Stimulated activated CD8-positive, alpha-beta memory T cell treated with anti-CD3 and anti-CD28 coated beads, Interleukin-2, amount 100 ng/mL, for 1 hour (primary cell): ENCODE measurements at places on chromosomes 1 and 21.

DNA sequence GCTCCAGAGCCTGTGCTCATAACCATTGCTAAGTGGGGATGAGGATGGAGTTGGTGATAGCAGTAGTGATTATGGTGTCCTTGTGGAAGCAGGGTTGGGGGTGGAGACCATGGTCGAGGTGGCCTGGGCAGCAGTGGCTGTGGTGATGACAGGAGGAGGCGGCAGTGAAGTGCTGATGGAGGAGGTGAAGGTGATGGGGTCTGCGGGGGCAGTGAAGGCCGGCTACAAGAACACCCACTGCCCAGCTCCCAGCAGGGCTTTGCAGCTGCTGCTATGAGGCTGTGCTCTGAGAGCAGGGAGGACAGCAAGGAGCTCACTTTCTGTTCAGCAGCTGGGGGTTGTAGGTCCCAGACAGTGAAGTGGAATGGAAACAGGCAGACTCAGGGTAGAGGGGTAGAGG is 15.6 kb upstream of the DMBX1 start:
- no peak for DNase-seq

GRCh38 chr1:228280961-228281591 is 73.2 kb downstream of the OBSCN start:
- no peak for DNase-seq

DNA sequence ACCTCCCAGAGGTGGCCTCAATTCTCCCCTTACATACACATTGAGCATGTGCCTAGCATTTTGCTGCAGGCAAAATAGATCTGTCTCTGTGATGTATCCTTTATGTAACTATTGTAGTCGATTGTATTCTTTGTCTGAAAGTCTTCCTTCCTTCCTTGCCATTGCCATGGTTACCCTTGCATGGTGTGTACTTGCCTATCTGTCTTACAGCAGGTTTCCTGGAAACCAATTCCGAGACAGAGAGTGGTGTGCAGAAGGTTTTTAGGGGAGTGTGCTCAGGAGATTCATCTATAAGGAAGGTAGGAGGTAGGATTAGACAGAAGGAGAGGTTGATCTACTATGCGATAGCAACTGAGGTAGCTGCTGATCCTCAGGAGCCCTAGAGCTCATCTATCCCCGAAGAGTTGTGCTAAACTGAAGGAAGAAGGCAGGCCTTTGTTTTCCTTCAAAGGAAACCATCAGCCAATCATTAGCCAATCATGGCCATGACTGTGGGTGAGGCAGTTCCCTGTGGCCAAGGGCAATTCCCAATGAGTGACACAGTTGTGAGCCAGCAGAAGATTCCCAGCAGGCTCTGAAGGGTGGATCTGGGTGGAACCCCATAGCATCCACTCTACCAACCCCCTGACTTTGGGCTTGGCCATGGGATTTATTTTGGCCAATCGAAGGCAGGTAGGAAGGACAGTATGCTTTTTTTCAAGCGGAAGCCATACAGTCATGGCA is 15.0 kb downstream of the CITED4 start:
- no peak for DNase-seq

- DNase-seq: no peak
These were observed 43.8 kb downstream of the MIER1 start for GRCh38 chr1:66968574-66968973.

- DNase-seq: no peak
These were observed 2.7 kb downstream of the POU2F1 start for GRCh38 chr1:167223144-167224103.

- no peak for DNase-seq
These were observed 21.9 kb downstream of the CEPT1 start for GRCh38 chr1:111161843-111162487.

DNA sequence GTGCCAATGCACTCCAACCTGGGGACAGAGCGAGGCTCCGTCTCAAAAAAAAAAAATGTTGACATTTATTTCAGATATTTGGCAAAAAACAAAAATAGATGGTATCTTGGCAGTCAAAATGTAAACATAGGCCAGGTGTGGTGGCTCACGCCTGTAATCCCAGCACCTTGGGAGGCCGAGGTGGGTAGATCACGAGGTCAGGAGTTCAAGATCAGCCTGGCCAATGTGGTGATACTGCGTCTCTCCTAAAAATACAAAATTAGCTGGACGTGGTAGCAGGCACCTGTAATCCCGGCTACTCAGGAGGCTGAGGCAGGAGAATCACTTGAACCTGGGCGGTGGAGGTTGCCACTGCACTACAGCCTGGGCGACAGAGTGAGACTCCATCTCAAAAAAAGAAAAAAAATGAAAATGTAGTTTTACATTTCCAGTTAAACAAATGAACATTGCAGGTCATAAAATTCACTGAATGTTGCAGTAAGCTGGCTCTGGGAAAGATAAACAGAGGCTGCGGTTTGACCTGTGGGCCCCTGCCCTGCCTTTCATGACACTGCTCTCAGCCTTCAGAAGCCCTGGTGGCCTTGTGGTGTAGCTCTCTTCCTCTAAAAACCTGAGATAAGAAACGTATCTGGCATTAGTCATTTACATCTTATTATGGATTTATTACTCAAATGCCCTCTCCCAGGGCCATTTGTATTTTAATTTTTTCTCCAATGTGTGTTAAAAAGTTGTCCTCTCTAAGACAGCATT is 12.2 kb upstream of the SLC44A3 start:
- DNase-seq: no peak

- DNase-seq: no peak
These were observed 22.4 kb downstream of the RPL5 start for GRCh38 chr1:92854101-92854785.

- DNase-seq: no peak
These were observed 32.1 kb downstream of the LYST start for GRCh38 chr1:235834620-235835019.
